Left renal pelvis (tissue), 4 donors: ENCODE measurements at places on chromosomes 1 and 21.

DNA sequence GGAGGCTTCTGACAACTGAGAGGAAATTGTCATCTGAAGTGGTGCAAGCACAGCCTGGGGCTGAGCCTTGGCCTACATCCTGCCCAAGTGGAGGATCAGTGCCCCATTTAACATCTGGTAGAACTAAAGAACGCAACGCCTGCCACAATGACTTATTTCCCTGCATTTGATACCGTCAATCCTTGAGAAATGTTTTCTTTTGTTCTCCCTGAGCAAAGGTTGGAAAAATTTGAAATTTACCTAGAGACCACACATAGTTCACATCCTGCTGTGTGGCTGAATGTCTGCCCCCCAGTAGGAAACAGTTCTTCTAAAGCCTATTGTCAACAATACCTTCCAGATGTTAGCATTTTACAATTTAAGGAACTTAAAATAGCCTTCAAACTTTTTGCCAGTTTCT is 5.6 kb upstream of the RGS4 start:
- no peak for DNase-seq

DNA sequence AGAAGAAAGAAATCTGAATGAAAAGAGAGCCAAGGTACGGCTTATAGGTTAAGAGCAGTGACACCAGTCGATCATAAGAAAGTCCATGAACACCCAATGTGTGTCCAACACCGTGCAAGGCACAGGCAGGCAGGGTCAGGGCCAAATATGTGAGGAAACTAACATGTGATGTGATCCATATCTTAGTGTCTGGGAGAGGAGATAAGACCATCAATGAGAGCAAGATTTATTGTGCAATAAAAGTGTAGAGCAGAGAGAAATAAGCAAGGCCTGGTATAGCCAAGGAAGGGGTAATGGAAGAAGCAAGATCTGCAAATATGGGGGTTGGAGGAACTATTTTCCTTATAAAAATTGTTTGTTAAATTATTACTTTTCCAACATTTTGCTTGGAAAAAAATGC is 198.8 kb downstream of the CRB1 start:
- DNase-seq: no peak

DNA sequence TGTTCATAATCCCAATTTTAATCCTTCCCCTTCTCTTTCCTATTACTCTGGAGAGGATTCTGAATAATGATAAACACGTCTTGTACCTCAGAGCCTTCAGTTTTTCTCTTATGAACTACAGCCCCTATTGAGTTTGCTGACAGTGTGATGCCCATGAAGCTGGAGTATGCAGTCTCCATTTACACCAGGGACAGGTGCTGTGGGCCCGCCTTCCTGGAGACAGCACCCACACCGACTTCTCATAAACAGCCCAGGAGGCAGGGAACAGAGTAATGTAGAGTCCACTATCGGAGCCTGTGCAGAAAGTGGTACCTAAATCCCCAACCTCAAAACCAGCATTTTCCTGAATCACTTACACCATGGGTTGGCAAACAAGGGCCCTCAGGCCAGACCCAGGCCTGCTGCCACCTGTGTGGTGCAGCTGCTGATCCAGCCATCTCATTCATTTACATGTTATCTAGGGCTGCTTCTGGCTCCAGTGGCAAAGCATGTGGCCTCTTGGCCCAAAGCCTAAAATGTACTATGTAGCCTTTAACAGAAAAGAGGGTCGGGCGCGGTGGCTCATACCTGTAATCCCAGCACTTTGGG is 95.1 kb upstream of the KRTAP19-8 start:
- DNase-seq: no peak

- DNase-seq: no peak
Measured at GRCh38 chr1:51829058-51829457, 49.5 kb downstream of the NRDC start.

- DNase-seq: no peak
Measured at GRCh38 chr1:22944346-22945055, 28.2 kb downstream of the LACTBL1 start.

DNA sequence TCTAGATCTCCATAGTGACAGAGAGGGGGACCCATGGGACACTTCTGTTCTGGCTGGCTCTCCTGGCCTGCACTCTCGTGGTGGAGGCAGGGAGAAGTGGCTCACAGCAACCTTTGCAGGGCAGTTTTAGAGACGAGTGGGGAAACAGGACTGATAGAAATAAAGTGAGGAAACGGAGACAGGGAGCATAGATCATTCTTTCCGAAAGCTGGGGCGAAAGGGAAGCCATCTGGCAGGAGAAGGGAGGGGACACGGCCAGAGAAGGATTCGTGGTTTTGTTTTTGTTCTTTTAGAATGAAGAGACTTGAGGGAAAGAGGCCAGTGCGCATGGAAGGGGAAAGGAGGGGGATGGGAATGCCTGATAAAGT is 3.5 kb downstream of the TIE1 start:
- DNase-seq: no peak

DNA sequence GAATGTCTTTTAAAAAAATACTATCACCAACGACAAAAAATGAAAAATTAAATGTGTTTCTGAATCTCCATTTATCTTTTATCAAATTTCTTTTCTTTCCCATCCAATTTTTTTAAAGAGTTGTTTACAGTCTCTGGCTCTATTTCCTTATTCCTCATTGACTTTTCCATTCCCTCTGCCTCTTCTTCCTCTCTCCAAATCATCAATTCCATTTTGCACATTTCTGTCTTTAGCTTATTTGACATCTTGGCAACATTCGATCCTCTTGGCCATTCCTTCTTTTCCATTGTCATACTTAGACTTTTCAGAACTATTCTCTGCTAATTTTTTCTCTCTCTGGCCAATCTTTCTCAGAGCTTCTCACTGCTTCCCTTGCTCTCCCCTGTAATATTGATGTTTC is 497.6 kb downstream of the PLPP3 start:
- DNase-seq: no peak

DNA sequence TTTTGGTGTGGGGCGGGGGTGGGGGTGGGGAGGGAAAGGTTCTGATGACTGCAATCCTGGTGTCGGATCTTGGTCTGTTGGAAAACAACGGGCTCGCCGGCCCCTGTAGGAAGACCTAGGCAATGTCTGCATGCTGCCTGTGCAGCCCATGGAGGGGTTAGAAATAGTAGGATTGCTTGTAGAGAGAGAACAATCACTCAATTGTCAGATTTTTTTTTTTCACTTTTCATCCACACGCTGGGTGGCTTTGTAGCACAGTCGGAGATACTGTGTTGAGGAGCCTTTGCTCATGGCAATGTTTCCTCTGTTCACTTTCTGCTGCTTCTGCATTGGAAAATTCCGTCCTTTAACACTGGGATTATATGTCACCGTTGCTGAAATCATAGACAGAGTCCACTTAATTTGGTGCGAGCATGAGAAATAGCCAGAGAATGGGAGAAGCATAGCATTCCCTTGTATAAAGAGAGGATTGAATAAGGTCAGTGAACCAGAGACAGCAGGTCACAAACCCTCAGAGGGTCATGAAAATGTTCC is 107.5 kb downstream of the MRPS6 start:
- no peak for DNase-seq

DNA sequence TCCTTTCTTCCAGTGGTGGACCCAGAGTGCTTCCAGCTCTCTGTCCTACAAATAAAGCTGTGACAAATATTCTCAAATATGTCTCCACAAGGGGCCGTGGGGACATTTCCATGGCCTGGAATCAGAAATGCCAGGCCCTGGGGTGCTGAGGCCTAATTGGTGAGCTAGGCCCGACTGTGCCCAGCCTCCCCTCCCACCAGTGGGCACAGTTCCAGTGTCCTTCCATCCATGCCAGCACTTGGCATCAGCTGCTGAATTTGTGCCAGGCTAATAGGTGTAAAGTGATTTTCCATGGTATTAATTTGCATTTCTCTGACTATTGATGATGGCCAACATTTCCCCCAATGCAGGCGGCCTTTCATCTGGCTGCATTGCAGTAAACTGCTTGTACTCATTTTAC is 48.5 kb upstream of the B3GALT5 start:
- no peak for DNase-seq

DNA sequence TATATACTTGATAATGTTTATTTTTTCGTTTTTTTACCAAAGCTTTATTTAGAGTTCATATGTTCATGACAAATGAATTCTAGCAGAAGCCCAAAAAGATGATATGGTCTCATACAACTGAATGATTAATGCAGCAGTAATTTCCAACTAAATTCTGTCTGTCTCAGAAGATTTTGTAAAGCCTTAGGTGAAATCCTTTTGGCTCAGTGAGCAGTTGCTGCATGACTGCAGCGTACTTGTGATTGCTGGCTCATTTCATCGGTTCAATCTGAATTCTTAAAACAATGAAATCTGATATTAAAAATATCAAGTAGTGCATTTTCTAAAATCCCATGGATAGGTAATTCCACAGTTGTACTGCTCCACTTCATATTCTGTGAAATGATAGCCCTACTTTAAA is 73.2 kb downstream of the AK5 start:
- DNase-seq: no peak

DNA sequence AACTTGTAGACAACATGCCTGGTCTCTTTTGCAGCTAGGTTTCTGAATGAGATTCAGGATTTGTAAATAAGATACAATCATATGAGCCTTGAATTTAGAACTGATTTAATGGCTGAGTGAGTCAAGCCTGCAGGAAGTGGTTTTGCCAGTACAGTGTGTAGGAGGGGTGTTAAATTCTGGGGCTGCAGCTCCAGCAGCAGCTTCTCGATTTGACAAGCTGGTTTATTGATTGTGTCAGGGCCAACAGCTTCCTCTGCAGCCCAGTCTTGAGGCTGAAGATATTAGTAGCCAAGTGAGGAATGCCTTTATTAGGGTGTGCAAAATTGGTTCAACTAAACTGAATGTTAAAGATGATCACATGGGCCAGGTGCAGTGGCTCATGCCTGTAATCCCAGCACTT is 11.5 kb upstream of the PLA2G5 start:
- DNase-seq: peak; percentile 11

DNA sequence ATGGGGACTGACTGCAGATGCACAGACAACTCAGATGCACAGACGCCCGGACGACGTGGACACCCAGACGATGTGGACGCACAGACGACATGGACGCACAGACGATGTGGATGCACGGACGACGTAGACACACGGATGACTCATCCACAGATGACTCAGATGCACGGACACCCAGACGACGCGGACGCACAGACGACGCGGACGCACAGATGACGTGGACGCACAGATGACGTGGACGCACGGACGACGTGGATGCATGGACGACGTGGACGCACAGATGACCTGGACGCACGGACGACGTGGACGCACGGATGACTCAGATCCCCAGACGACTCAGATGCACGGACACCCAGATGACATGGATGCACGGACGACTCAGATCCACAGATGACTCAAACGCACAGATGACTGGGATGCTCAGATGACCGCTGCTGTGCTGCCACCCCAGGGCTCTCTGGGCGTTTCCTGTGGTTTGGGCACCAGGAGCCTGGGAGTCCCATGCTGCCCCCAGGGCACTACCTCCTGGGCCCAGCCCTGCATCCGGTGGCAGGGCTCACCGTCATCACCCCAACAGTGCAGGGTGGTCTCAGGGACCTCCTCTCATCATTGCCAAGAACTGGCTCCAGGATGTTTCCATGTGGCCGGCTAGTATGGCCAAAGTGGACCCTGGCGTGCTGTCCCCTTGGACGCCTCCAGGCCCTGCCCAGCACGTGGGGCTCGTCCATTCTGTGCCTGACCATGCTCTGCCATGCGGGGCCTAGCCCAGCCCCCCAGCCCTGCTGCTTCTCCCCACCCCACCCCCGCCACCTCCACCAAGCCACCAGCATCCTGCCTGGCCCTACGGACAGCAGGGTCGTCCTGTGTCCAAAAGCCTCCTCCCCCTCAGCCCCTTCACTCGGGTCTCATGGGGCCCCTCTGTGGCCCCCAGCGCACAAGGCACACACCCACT is 14.0 kb downstream of the FAAP20 start:
- DNase-seq: no peak

DNA sequence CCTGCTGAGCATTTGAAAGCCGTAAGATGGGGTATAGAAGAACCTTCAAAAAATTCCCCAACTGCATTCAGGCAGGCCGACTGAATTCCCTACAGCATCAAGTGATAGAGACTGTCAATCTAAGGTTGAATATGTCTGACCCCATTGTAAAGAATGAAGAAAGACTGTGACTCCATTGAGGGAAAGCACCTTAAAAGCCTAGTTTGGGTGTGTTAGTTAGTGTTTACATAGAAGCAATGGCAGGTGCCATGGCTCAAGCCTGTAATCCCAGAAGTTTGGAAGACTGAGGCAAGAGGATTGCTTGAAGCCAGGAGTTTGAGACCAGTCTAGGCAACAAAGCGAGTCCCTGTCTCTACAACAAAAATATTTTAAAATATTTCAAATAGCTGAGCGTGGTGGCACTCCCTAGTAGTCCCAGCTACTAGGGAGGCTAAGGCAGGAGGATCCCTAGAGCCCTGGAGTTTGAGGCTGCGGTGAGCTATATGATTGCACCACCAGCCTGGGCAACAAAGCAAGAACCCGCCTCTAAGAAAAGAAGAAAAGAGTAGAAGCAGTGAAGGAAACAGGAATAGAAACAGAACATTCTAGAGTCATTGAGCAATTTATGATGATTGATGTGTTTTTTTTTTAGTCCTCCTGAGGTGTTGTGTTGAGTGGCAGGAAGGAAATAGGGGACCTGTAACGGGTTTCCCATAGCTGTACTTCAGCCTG is 15.4 kb downstream of the POLR3GL start:
- no peak for DNase-seq

DNA sequence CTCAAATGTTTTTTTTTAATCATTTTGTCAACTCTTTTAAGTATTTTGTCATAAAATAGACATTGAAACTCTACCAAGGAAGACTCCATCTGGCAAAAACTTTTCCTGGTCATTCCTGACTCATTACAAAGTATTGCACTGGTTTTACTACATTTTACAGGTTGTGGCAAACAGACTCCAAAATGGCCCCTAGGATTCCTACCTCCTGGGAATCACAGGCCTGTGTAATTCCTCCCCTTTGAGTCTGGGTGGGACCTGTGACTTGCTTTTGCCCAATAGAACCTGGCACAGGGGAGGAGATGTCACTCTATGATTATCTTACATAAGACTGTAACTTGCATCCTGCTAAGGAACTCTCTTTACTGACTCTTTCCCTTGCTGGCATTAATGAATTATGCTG is 123.6 kb upstream of the KCNJ6 start:
- no peak for DNase-seq
